Head of caudate nucleus (tissue), 42 donors: ENCODE measurements at places on chromosomes 1 and 21.

DNA sequence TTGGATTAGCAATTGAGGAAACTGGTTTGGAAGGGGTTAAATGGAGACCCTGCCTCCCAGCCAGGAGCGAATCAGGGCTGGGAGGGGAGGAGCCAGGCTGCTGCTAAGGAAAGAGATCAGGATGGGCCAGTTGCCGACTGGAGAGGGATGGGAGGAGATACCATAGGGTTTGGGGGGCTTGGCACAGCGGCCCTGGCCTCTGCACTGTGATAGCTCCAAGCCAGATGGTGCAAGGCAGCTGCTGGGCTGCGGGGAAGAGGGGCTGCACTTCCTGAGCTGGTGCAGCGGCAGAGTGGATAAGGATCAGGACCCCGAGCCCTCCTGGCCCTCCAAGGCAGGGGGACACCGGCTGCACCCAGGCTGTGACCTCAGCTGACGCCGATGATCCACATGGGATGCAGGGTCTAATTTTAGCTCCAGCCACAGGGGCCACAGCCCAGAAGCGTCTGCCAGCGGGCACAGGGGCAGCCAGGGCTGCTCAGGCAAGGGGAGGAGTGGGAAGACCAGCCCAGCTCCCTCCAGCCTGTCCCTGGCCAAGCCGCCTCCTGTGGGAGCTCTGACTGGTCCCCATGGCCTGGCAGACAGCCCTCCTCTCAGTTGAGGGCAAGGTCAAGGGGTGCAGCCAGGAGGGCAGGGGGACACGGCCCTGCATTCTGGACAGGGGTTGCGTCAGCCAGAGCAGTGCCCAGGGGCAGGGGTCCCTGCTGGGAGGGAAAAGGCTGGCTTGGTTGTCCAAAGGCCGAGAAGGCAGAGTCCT lies at the start of gene EXTL1:
Gene EXTL1, plus strand, starts transcription at position 129 of the 757 bp plus-strand sequence. CDS start 872 bp downstream, outside the sequence.
- peak; percentile 60 for DNase-seq

- no peak for DNase-seq
Observed at GRCh38 chr1:170562646-170563338, 30.8 kb downstream of the GORAB start.

- no peak for DNase-seq
Observed at GRCh38 chr1:168939110-168939946, 167.2 kb upstream of the ATP1B1 start.

GRCh38 chr1:15870421-15870820 lies 22.9 kb downstream of the SPEN start:
- DNase-seq = no peak

DNA sequence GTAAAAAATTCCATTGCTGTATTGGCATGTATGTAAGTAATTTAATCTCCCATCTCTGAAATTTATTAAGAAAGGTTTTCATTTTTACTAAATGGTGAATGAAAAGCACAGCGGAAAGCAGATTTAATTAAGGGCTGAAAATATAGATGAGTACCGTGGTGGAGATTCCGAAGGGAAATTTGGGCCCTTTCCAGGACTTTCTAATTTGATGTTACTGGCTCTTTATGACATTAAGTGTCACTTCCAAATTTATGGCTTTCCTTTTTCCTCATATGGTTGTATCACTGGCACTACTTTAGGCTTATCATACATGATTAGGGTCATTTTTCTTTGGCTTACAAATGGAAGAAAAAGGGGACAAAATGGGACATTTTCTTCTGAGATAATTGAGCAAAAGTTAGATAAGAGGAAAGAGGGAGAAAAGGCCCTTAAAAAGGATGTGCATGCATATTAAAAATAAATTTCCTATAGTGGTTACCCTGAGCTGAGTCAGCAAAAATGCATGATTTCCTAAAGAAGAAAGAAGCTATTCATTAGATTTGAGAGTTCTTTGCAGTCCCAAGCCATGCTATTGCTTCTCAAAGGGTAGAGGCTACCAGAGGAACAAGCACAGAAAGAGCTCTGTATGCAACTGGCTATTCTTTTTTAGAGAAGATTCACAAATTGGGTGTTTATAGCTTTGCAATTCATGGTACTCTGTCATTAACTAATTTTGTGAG lies 74.9 kb upstream of the CNIH3 start:
- no peak for DNase-seq

DNA sequence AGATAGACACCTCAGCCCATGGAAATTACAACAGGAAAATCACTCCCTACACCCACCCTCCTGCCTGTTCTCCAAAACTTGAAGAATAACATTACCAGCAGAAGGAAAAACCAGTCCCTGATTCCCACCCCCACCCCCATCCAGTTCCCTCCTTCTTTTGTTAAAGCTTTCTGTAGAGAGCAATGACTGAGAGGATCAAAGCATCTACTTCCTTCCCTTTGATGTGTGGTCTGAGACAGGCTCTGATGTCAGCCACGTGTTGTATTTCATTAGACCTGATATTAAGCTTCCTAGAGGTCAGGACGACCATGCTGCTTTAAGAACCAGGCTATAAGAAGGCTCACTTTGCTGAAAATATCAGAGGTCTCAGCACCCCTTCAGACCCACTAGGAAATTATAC lies 73.9 kb upstream of the HAO2 start:
- DNase-seq = no peak

DNA sequence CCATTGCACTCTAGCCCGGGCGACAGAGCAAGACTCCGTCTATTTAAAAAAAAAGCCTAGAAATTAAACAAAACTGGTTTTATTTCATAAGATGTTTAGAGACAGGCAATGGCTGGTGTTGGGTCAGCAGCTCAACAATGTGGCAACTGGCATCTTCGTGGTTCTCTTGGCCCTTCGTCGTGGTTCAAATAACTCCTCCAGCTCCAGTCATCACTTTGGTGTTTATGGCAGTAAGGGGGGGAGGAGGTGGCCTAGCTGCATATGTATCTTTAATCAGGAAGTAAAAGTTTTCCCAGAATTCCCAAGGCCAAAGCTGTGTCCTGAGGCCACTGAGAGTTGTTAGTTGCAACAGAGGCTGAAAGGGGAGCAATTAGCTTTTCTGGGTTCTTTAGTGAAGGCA lies 13.0 kb upstream of the LTN1 start:
- DNase-seq = no peak

- no peak for DNase-seq
Observed at GRCh38 chr1:50110151-50110550, 1.4 kb downstream of the ELAVL4 start.

- DNase-seq = no peak
Observed at GRCh38 chr1:119159966-119160365, 19.5 kb upstream of the WARS2 start.

- DNase-seq = no peak
Observed at GRCh38 chr1:210596641-210597040, 267.9 kb downstream of the HHAT start.

DNA sequence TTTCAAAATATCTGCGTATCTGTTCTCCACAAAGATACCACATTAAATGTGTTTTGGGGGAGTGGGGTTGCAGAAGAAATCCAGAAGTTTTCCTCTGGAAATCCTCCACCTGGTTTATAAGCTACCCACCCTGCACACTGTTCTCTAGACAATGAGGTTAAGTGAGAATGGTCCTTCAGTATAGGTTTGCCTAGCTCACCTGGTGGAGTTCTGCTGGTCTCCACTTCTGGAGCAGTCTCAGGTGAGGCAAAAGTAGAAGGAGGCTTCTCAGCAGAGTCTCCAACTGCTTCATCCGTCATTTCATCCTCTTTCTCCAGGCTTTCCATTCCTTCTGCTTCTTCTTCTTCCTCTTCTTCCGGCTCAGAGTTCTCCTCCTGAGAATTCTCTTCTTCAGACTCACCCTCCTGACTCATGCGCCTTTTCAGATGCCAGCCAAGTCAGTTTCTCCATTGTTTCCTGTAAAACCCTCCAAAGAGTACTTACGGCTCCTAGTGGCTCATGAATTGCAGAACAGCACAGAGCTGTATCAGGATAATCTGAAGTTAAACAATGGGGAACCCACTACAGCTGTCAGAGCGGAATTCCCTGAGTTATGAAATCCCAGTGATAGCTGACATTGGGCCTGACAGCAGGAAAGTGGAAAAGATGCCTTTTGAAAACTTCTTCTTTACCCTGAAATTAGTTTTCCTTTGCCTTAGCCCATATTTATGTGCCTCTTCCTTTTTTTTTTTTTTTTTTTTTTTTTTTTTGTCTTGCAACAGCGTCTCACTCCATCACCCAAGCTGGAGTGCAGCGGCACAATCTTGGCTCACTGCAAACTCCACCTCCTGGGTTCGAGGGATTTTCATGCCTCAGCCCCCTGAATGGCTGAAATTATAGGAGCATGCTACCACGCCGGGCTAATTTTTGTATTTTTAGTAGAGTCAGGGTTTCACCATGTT lies 38.5 kb downstream of the MSTO1 start:
- DNase-seq = peak; percentile 48

DNA sequence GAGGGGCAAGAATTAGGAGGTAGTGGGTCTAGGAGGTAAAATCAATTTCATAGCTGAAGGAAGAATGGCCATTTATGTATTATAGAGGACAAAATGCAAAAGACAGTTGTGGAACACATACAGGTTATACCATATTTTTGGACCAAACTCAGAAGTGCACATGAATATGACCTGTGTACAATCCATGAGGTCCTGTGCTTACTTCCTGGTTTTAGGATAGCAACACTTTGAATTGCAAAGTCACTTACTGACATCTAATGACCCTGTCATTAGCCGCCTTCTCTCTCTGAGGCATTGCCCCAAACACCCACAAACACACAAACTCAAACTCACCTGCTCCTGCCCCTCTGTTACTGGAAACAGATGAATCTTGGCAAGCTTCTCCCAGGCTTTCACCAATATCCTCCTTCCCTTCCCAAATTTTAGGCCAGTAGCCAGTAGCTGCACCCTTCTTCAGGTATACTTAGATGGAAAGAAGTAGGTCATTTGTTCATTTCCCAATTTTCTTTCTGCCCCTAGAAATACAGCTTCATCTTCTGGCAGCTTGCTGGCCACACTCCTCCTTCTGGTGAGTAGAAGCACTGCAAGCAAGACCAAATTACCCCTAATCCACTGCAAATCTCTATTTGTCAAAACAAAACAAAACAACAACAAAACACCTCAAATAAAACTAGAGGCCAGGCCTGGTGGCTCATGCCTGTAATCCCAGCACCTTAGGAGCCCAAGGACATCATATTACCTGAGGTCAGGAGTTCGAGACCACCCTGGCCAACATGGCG lies 13.7 kb upstream of the RPL5 start:
- peak; percentile 66 for DNase-seq

DNA sequence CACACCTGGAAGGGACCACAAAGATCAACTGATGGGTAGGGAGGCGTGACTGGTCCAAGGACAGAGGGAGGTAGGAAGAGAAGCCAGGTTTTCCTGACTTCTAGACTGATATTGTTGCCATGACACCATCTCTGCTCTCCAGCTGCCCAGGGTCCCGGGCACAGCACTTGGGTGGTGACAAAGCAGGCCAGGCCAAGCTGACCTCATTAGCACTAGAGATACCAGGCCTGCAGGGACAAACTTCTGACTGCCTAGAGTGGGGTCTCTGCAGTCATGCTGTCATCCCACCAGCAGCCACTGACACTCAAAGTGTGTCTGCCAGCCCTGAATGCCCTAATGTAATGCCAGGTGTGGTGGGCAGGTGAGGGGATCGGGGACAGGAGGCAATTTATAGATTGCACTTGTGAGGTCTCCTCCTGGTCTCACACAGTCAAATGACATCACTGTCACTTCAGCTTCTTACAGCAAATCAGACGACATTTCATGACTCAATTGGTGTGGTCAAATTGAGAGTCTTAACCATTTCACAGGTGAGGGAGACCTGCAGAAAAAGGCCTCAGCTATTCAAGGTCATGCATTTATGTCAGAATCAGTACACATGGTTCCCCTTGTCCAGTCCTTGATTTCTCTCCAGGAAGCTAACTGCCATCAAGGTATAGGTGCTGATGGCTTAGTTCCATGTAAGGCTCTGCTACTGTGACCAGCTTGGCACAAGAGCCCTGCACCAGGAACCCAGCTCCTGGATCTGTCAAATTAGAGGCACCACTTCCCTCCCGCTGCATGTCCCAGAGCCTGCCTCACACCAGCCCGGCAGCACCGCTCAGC lies 2.7 kb downstream of the SLC9A1 start:
- no peak for DNase-seq

- DNase-seq = no peak
Observed at GRCh38 chr1:192038567-192038966, 119.7 kb upstream of the RGS18 start.

- DNase-seq = no peak
Observed at GRCh38 chr21:18646116-18646515, 242.5 kb upstream of the TMPRSS15 start.

DNA sequence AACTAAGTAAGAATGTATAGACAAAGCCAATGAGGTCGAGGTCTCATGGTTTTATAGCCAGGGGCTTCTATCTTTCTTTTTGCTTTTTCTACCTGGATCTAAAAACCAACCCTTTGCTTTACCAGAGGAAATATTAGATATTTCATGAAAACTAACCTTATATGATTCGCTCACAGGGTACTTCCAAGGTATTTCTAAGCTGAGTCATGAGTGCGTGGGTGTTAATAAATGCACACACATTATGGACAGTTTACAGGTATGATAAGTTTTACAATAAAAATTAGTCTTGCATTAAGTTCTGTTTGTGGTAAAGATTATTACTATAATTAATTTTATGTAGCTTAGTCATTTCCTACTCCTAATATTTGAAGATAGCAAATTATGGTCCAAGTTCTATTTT lies 217.2 kb downstream of the CHRM3 start:
- no peak for DNase-seq

DNA sequence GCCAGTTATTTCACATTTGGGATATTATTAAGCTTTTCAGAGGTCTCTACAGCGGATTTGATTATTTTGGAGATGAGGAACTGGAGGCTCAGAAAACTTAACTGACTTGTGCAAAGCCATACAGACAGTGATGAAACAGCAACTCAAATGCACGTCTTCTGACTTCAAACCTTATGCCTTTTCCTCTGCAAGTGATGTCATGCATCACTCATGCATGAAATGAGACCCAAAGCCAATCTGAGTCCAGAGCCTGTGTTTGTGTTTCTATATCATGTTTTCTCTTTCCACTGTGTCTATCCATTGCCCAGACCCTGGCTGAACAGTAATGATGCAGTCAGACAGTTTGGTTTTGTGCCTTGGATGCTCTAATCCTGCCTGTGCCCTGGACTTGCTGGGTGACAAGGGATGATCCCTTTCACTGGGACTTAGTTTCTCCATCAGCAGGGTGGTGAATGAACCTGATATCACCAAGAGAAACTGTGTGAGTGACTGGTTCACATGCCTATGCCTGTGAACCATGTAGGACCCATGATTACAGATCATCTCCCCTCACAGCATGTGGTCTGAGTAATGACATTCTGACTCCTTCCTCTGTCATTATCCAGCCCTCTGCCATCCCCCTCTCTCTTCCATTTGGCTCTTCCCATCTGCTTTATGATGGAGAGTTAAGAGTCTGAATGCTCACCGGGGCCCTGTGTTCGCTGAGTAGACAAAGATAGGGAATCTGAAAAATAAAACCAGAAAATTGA lies 33.4 kb downstream of the SLAMF6 start:
- DNase-seq = no peak

GRCh38 chr1:53379662-53380002 lies 51.8 kb upstream of the LRP8 start:
- no peak for DNase-seq
